HuH-7 (cell line): ENCODE measurements at places on chromosomes 6 and 20.
A peak's percentile ranks its signal among the peaks of the same experiment; 100 is the strongest.

DNA sequence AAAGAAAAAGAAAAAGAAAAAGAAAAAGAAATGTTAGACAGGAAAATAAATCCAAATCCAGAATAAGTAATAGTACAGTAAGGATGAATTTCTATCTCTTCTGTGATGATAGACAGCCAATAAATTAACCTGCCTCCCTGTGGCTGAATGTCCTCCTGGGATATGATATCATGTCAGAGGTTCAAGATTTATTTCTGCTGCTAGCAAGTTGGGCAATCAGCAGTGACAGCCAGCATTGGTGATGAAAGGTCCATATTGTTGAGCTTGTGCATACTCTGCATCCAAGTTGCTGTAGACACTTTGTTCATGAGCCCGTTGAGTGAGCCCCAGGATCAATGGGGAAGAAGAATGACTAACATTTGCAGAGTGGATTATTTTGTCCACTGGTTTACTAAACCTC is 44.9 kb upstream of the CEP85L start:
- DNase-seq: no peak

- DNase-seq: peak; percentile 28
Measured at GRCh38 chr6:29887819-29888776, 54.2 kb upstream of the HLA-A start.

DNA sequence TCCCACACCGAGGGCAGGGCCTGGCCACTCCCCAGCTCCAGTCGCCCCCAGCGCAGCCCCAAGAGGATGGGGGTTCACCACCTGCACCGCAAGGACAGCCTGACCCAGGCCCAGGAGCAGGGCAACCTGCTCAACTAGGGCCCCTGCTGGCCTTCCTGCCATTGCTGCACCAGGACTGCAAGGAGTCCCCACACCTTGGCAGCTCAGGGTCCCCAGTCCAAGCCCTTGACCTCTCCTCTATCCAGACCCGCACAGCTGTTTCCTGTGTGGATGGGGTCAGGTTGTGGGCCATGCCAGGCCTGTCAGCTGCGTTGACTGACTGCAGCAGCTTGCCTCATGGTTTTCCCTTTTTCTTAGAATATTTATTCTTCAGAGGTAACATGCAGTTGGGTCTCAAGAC is 4.4 kb downstream of the LRRC73 start:
- DNase-seq: no peak

GRCh38 chr6:109348226-109348625 is 34.0 kb downstream of the CD164 start:
- no peak for DNase-seq

DNA sequence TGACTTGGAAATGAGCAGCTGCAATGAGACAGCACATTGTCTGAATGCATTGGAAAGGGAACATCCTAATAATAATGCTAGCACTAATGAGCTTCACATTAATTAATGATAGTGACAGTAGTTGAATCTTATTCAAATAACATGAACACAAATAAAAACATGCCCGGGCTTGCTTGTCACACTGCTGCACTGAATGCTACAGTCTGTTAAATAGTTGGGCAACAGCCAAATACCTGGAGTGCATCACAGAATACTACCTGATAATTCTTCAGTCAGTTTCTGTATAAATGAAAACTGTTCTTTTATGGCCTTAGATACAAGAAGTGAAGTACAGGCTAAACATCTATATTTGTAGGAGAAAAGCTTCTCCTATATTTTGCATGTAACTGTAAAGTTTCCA is 458.7 kb downstream of the RNF144B start:
- no peak for DNase-seq

DNA sequence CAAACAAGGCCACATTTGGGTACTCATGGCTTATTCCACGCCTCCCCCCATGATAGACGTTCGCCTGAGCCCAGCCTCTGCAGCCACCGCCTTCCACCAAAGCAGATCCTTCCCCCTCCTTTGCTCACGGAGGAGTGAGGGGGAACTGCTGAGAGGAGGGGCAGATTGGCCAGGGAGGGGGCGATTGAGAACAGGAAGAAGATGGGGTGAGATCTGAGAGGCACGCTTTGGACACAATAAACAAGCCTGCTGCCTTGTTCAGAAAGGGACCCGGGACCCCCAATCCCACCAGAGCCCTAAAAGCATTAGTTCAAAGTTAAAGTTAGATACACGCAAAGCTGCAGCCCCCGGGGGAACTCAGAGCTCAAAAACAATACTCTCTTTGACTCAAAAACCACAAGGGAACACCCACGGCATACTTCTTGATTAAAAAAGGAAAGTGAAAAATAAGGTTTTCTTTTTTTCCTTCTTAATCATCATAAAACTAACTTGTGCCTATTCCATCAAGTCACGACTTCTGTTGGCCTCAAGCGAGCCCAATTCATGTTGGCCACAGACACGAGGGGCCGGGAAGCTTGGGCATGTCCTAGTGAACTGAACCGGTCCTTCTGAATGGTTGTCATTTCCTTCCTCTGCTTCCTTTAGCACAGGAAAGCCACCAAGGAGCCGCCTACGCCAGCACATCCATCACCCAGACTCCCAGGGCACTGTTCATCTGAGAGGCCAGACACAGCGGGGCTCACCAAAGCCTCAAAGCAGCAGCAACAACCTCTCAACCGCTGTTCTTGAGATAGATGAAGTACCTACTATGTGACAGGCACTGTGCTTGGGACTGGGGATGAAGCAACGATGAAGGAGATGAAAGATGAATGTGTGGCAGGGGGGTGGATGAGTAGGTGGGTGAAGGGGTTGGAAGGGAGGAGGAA is 44.7 kb downstream of the NFATC2 start:
- DNase-seq: no peak

GRCh38 chr6:2630359-2630758 is 120.4 kb downstream of the MYLK4 start:
- DNase-seq: no peak

GRCh38 chr6:145213614-145214013 is 521.7 kb downstream of the EPM2A start:
- DNase-seq: no peak

GRCh38 chr6:107817784-107818183 is 6.3 kb downstream of the SCML4 start:
- DNase-seq: no peak

DNA sequence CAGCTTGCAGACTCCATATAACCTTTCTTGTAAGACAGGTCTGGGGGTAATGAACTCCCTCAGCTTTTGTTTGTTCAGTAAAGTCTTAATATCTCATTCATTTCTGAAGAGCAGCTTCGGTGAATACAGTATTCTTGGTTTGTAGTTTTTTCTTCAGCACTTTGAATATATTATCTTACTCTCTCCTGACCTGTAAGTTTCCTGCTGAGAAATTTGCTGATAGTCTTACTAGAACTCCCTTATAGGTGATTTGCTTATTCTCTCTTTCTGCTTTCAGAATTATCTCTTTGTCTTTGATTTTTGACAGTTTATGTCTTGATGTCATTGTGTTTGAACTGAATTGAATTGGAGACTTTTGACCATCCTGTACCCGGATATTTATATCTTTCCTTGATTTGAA is 35.3 kb upstream of the SLC22A3 start:
- DNase-seq: no peak

- DNase-seq: no peak
Measured at GRCh38 chr6:127956260-127956888, 55.5 kb upstream of the THEMIS start.

GRCh38 chr6:155584006-155584405 is 128.4 kb upstream of the NOX3 start:
- no peak for DNase-seq

- peak; percentile 61 for DNase-seq
Measured at GRCh38 chr20:35511814-35512420, 17.5 kb downstream of the C20orf173 start.

DNA sequence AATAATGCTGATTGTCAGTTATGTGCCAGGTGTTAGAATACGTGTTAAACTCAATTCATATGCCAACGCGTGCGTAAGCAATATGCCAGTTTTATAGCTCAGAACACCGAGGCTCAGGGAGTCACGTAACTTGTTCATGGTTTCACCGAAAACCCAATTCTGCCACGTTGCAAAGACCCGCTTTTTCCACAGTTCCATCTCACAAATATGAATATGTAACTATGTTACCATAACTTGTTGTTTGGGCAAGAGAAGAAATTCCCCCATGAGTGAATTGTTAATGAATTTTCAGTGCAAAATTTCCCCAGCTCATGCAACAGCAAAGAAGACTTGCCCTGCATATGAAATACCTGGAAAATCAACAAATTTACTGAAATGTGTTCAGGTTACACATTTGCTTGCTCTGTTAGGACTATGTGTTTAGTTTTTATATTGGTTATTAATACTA is 30.1 kb downstream of the SF3B5 start:
- no peak for DNase-seq

- peak; percentile 73 for DNase-seq
Measured at GRCh38 chr20:45445805-45446562, 23.6 kb upstream of the WFDC2 start.

GRCh38 chr6:47633141-47633540 is 65.2 kb upstream of the ADGRF4 start:
- no peak for DNase-seq

GRCh38 chr6:97459986-97460385 is 177.0 kb upstream of the MMS22L start:
- DNase-seq: no peak

GRCh38 chr6:104404377-104404776 is 455.3 kb downstream of the HACE1 start:
- DNase-seq: no peak

DNA sequence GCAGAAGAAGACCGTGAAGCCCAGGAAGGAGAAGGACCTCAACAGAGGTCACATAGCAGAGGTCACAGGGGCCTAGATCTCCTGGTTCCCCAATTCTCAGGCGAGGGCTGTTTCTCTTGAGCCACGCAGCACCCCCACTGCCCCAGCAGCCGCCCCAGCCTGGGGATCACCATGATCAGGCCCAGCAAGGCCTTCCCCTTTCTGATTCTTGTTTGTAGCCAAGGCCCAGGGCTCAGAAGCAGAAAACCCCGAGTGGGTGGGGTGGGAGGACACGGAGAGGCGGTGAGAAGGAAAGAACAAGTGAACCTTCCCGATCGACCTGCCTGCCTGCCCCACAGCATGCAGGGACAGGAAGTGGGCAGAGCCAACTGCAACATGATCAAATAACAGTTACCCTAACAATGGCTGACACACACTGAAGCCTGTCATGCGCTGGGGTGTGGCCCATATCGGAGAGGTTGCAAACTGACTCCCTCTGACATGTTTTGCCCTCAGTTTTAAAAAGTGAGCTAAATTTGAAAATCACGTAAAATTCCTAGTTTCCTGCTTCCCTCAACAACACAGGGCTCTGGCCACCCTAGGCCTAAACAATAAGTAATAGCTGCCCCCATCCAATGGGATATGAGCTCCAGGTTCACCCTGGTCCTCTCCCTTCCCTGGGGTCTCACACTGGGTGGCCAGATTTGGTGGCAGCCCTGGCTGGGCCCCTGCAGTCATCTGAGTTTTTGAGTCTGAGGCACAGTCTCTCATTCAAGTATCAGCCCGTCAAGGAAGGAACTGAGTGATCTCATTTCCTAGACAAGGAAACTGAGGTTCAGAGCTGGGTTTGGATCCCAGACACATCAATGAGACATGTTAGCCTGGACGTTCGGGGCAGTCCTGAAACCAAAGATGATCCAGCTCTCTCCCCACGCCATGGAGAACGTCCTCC is 6.5 kb downstream of the PEDS1 start:
- DNase-seq: no peak

- no peak for DNase-seq
Measured at GRCh38 chr6:158104696-158105095, 63.4 kb downstream of the SERAC1 start.

GRCh38 chr6:40138273-40138720 is 204.0 kb upstream of the MOCS1 start:
- DNase-seq: peak; percentile 48

DNA sequence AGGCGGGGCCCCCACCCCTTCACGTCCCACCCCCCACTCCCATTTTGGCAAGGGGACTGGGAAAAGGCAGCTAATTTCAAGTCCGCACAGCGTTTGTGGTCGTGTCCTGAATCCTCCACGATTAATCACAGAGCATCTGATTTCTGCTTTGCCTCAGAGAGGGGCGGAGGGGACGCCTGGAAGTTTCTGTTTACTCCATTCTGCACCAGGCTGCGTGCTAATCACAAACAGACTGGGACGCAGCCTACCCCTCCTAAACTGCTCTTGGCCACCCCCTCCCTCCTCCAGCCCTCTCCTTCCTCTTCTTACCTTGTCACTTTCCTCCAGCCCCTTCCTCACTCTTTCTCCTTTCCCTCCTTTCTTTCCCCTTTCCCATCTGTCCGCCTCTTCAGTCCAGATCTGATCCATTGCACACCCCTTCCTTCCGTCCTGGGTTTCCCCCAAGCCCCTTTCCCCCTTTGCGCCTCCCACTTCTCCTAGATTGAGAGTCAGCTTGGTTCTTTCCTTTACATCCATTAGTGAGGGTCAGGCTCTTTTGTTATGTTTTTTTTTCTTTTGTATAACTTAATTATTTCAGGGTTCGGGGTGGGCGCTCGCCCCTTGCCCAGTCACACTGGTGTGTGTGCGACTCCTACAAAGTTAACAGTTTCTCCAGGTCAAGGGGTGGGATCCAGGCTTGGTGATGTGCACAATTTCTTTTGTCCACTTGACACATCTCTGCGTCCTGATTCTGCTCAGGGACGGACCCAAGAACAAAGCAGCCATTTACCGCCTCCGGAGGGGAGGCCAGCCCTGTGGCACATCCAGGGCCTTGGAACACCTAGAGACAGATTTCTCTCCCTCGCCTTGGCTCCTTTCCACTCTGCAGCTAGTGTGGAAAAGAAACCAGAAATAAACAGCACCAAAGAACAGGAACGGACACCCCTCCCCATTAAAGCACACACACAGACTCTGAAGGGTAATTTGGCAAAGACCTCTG is 520 bp upstream of the RIPOR3 start:
- no peak for DNase-seq

GRCh38 chr6:130473886-130474285 is 108.1 kb downstream of the TMEM200A start:
- no peak for DNase-seq

- peak; percentile 85 for DNase-seq
Measured at GRCh38 chr6:108113557-108114519, 39.3 kb upstream of the OSTM1 start.

DNA sequence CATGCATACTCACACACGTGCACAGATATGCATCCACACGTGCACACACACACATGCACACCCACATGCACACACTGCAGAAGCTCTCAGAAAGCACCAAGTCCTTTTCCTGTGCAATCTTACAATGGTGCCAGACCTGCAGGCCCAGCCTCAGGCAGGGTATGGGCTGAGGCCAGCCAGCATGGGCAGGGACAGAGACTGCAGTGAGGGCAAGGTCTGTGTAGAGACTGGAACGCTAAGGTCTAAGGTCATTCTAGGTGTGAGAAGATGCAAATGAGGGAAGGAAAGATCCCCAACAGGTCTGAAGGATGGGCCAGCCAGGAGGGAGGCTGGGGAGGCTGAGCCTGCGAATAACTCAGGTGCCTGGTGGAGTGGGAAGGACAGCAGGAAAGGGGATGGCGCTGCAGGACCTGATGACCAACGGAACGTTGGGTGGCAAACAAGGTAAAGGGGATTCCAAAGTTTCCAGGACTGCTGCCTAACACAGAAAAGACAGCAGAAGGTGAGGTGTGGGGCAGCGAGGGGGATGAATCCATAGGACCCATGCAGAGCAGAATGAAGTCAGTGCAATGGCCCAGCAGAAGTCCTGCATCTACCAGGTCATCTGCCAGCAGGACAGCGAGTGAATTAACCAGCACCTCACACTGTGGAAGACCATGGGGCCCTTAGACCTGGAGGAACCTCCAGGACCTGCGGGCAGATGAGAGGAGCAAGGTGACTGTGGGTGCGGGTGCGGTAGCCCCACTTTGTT is 67.0 kb downstream of the ABHD12 start:
- DNase-seq: no peak

- DNase-seq: no peak
Measured at GRCh38 chr20:48612335-48612734, 215.5 kb downstream of the PREX1 start.
